ENCODE measurements at places on chromosomes 7 and 10.

DNA sequence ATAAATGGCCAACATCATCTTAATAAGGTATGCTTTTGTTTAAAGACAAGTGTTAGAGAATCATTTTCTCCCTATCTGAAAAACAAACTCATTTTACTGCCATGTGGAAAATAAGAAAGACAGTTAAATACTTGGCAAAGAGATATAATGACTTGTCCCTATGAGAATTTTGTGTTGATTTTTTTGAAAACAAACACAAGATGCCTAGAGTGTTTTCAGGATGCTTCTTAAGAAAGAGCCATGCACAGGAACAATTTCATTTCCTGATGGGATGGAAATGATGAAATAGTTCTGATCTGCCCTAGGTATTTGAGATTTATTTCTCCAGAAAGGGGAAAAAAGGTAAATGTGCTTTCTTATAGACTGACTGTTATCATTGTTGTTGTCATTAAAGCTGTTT is 237.5 kb upstream of the GNAI1 start:
- no peak for DNase-seq

- no peak for DNase-seq
These were observed 8.1 kb downstream of the TRPV5 start for GRCh38 chr7:142925413-142925812.

DNA sequence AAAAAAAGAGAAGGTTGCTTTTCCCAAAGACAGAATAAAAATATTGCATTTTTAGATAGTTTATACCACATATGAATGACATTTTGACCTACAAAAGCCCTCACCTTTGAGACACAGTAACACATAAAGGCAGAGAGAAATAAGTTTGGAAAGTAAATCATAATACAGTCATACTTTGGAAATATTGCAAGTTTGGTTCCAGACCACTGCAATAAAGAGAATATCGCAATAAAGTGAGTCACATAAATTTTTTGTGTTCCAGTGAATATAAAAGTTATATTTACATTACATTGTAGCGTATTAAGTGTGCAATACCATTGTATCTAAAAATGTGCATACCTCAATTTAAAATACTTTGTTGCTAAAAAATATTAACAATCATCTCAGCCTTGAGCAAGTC is 40.3 kb downstream of the CCDC71L start:
- no peak for DNase-seq

- no peak for DNase-seq
These were observed 20.0 kb upstream of the FAM204A start for GRCh38 chr10:118362103-118362502.

DNA sequence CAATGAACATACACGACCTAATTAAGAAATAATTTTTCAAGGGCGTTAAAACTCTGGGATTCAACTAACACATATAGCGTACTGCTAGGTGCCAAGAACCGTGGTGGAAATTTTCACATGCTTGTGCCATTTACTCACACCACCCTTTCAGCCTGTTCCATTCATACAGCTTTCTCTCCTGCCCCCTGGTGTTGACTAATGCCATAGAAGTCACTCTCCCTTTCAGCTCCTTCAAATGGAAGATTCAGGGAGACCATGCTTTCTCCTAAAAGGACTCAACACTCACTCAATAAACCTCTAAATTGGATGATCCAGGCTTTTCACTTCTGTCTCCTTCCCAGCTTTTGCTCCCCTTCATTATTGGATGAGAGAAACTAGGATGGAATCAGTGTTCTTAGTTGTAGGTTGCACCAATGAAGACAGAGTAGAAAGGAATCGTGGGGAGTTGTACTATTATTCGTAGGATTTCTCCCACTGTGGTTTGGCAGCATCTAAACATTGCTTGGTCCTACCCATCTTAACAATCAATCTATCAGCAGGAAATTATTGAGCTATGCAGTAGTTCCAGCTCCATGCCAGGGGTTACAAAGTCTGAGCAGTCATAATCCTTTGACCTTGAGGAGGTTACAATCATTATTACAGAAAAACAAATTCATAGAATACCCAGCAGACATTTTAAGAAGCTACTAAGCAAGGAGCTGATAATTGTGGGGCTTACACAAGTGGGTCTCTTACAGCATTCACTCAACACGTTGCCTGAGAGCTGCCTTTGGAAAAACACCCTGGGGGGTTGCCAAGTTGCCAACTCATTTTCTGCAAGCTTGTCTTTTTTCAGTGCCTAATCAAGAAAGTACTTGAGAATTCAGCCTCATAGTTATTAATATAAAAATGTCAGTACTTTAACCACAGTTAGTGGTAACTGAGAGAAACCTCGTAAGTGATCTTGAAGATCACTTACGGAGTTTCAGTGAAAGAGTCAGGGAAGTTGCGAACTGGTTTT is 2.8 kb upstream of the PPP1R3C start:
- no peak for DNase-seq

DNA sequence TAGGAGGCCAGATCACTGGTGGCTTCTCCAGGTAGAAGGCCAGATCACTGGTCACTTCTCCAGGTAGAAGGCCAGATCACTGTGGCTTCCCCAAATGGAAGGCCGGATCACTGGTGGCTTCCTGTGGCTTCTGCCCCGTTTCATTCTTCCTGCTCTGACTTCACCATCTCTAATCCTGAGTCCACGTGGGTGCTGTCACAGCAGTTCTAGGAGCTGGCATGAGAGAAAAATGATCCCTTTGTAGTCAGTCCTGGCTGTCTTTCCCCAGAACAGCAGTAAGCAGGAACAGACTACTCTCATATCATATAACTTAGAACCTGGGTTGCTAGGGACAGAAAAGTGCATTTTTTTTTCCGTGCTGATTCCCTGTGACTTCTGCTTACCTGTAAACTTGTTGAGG is 90.9 kb downstream of the ACTR3B start:
- no peak for DNase-seq

GRCh38 chr10:47121336-47121735 is 178.7 kb upstream of the GDF10 start:
- no peak for DNase-seq

DNA sequence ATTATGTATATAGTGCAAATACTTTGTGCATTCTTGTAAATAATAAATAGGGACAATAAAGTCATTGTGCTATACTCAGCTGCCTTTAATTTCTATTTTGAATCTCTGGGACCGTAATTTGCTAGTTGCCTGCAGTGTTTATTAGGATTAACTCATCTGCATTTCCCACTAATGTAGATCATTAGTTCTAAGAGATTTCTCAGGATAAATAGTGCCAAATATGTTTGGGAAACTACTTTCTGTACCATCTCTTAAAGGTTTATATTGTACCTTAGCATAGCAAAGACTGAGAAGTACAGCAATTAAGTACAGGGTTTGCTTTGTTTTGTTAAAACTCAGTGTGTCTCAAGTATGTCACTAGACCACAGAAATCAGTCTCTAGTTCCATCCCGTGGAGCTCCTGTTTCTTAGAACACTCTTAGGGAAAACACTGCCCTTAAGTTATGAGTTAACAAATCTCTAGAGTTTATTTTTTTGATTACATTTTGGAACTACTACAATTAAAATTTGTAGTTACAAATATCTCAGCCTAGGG is 26.0 kb downstream of the ADD3 start:
- no peak for DNase-seq

GRCh38 chr10:49569031-49569631 is 30.2 kb upstream of the ERCC6 start:
- DNase-seq, result no peak

- DNase-seq, result no peak
These were observed 331.8 kb downstream of the C7orf25 start for GRCh38 chr7:42580061-42580460.

Data from HS-5 (cell line).